HS-5 (cell line): ENCODE measurements at places on chromosomes 2 and 18.

GRCh38 chr2:81549646-81550045 is 1245.1 kb upstream of the LRRTM1 start:
- DNase-seq = no peak

- DNase-seq = no peak
These were observed 60.3 kb upstream of the AGPS start for GRCh38 chr2:177332026-177332991.

DNA sequence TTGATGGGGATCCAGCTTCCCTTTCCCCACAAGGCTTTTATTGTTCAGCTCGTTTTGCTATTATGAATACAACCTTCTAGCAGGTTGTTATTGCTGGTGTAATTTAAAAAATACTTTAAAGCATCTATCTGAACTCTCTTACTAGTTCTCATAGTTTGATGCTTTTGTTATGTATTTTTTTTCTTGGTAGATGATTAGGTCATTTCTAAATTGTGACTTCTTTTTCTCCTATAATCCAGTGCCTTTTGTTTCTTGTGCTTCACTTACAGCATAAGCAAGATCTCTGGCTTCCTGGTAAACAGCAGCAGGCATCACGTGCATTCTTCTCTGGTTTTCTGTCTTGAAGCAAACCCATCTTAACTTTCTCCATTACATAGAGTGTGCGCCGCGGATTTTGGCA is 96.1 kb downstream of the FAM168B start:
- no peak for DNase-seq

- no peak for DNase-seq
These were observed 1.5 kb downstream of the SPOPL start for GRCh38 chr2:138503087-138503442.

- no peak for DNase-seq
These were observed 52.2 kb downstream of the PLB1 start for GRCh38 chr2:28547906-28548600.

- DNase-seq = no peak
These were observed 144.7 kb upstream of the ITGA4 start for GRCh38 chr2:181312515-181312927.

GRCh38 chr18:9987931-9988330 is 74.1 kb downstream of the VAPA start:
- no peak for DNase-seq

GRCh38 chr18:36580874-36581750 is 247.7 kb downstream of the TPGS2 start:
- DNase-seq = peak; percentile 61

DNA sequence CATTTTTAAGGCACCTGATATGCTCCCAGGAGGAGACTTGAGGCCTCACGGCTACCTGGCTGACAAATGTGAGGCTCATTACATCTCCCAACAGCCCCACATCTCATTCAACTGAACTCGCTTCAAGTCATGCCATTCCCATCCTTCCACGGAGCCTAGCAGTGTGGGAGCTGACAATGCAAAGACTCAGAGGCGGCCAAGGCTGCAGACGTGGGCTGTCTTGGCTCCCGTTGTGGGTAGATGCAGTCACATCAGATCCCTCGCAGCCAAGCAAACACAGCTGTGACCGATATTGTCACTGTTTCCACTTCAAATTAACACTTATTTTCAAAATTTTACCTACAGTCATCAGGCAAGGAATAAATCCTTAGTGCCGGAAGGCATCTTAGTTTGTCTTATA is 64.0 kb upstream of the TRIB2 start:
- no peak for DNase-seq

GRCh38 chr2:150391779-150392178 is 95.7 kb downstream of the RND3 start:
- DNase-seq = no peak

DNA sequence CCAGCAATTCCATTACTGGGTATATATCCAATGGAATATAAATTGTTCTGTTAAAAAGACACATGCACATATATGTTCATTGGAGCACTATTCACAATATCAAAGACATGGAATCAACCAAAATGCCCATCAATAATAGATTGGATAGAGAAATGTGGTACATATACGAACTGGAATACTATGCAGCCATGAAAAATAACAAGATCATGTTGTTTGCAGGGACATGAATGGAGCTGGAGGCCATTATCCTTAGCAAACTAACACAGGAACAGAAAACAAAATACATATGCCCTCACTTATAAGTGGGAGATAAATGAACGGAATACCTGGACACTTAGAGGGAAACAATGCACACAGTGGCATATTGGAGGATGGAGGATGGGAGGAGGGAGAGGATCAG is 355.8 kb downstream of the CCDC85A start:
- DNase-seq = no peak

- no peak for DNase-seq
These were observed 23.2 kb upstream of the EFR3B start for GRCh38 chr2:25018681-25019080.

- DNase-seq = no peak
These were observed 81.1 kb downstream of the SETBP1 start for GRCh38 chr18:44761812-44762211.
